ENCODE measurements at places on chromosomes 4 and X. TPM values are rescaled to one million over a fixed set of nuclear protein-coding genes. Genes with fewer than 3 reads are reported as not detected.

GRCh38 chr4:101993002-101993841 lies 202.7 kb downstream of the BANK1 start:
- no peak for DNase-seq

DNA sequence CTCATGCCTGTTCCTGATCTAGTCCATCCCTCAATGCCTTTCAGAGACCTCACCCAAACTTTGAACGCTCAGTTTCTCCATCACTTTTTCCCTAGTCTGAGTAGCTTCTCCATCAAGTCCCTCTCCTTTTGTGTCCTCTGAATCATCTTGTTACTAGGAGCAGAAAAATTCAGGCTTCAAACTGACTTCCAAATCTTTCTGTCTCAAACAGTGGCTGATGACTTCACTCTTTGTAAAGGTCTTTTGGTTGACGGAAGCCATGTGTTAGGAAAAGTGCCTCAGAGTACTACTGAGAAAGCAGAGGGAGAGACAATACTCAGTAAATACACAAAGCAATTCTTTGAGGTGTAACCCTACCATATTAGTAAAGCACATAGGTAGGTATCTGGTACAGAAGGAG lies 65.7 kb upstream of the CAMK2D start:
- DNase-seq: no peak

DNA sequence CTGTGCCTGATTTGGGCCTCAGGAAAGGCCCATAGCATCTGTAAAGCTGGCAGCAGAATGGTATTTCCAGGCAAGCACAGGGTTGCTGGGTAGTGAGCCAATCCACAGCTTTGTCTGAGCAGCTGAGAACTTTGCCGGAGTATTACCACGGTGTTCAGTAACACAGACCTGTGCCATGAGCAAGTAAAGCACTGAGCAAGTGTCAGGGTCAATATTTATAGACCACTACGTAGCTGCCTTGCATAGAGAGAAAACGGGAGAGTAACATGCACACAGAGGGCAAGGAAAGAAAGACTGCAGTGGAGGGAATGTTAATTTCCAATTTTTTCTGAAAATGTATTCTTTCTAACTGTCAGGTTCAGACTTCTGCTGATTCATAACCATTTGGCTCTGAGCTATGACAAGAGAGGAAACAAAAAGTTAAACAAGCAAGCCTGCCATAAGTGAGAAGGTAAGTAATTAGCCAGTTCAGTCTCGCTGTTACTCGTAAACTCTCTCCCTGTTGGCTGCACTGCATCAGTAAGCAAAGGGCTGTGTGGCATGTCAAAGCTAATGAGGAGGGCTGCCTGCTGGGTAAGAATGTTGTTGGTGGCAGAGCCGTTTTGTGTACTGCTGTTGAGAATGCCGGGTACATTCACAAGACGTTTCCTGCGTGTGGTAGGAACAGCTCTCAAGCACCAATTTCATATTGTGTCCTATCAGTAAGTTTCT lies 238.1 kb downstream of the BMPR1B start:
- DNase-seq: peak; percentile 11

RBPJ gene
- 42.1 TPM for total RNA-seq

MAMLD1 gene
- 3.1 TPM for total RNA-seq

- peak; percentile 10 for DNase-seq
Observed at GRCh38 chrX:121308276-121308805, 260.9 kb downstream of the GLUD2 start.

FAM120C gene
- 8.3 TPM for total RNA-seq

BMX gene
- 6.9 TPM for total RNA-seq

NDP gene
- not detected for total RNA-seq

ELF4 gene
- 3.4 TPM for total RNA-seq

- DNase-seq: no peak
Observed at GRCh38 chr4:112982680-112983079, 66.8 kb upstream of the ANK2 start.

METTL14 gene
- total RNA-seq: 32.8 TPM

PRSS12 gene
- not detected for total RNA-seq

GPRASP2 gene
- 24.1 TPM for total RNA-seq

- no peak for DNase-seq
Observed at GRCh38 chr4:791898-792625, 33.9 kb downstream of the CPLX1 start.

DNA sequence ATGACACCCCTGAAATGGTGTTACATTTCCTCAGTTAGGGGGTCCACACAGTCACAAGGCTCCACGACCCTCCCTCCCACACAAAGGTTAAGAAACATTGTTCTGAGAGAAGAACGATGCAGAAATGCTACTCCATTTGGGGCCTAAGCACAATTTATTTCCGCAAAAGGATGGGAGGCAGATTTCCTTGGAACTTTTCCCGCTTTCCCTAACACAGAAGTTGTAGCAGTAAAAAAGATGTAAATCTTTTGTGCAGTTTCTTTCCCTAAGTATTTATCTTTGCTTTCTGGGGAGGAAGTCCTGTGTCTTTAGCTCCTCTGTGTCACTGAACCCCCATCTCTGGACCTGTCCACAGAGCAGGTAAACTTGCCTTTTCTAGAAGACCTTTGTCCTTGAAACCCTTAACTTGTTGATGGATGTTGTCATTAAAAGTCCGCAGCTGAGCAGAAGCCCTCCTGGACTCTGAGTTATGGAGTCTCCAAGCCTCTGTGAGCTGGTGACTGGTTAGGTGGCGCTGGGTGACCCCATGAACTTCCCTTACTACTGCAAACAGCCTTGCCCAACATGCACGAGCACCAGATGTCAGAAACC lies 67.2 kb upstream of the SHISA3 start:
- DNase-seq: no peak

DOK7 gene
- total RNA-seq: 33.5 TPM

- no peak for DNase-seq
Observed at GRCh38 chr4:158787709-158788475, 19.1 kb downstream of the FNIP2 start.
